ENCODE measurements at places on chromosomes 5 and 9.

DNA sequence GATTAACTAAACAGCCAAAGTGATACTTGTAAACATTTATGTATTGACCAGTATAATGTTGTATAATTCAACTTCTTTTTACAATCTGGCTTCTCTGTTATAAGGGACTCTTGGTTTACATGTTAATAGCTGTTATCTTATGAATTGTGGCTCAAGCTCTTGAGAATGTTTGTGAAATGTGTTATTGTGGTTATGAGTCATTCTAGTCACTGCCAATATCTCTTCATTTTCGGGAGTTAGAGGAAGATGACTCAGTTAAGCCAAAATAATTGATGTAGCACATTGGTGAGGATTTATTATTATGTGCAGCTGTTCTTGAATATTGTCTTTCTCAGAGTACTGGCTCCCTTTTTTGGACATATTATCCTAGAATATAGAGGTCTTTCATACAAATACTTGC lies 655.2 kb upstream of the RIOK2 start:
- peak; percentile 2 for DNase-seq

DNA sequence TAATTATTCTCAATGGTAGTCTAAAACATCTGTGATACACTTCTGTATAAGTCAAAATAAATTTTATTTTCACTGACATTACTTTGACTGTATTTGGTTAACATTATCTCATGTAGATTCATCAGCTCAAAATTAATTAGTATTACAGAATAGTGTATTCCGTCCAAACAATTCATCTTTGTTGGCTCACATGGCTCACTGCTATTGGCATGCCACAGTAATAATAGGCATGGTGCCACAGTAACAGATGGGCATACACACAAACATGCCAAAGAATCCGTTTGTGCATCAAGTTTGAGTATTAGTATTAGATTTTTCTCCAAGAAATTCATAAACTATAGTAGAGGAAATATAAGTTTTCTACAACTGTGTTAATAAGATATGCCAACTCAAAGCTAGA lies 14.2 kb downstream of the AP3B1 start:
- DNase-seq = no peak

GRCh38 chr9:127568618-127568970 lies 43.5 kb upstream of the STXBP1 start:
- no peak for DNase-seq

DNA sequence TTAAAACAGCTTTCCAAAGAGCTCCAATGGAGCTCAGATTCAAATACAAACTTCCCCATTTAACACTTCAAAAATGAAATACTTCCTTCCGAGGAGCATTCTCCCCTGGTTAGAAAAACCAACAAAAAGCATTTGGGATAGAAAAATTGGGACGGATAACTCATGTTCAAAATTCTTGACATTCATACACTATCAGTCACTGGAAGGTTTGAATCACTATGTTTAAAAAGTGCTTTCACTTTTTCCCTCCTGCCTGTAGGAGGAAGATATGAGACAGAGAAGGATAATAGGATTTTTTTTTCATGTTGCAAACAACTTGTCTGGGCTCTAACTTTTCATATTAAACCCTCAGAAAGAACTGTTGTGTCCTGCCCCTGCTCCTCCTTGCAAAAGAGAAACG lies 412.0 kb downstream of the ACTL7B start:
- DNase-seq = no peak
